ENCODE measurements at places on chromosomes 11 and 22.

DNA sequence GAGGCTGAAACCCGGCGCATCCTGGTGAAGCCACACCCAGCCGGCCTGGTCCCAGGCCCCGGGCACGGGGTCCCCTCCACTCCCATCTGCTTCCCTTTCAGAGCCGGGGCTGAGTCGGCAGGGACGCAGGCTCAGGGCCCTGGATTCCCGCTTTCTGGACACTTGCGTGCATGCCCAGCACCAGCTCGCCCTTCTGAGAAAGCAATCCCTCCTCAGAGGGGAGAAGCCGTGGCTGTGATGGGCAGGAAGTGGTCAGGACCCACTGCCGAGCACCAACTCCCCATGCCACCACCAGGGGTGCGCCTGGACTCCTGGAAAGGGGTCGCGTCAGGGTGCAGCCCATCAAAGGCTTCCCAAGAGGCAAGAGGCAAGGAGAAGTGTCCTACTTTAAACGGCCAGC lies 15.1 kb downstream of the CDKN1C start:
- DNase-seq: no peak

- no peak for DNase-seq
Measured at GRCh38 chr11:1470681-1471611, 15.6 kb downstream of the MOB2 start.

DNA sequence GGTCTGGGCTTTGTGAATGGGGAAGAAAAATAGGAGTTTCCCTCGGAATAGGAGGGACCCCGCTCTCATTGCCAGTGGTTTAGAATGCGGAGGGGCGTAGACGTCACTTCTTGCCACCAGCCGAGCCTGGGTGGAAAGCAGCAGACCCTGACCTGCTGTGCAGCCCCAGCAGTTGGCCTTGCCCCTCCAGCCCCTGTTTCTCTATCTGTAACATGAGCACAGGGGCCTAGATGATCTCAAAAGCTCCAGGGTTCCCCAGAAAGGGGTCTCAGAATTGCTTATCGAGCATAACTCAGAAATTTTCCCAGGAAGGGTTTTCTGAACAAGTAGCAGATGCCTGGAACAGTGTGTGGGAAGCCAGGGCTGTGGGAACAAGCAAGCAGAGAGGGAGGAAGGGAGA lies 43.9 kb downstream of the C11orf91 start:
- no peak for DNase-seq

DNA sequence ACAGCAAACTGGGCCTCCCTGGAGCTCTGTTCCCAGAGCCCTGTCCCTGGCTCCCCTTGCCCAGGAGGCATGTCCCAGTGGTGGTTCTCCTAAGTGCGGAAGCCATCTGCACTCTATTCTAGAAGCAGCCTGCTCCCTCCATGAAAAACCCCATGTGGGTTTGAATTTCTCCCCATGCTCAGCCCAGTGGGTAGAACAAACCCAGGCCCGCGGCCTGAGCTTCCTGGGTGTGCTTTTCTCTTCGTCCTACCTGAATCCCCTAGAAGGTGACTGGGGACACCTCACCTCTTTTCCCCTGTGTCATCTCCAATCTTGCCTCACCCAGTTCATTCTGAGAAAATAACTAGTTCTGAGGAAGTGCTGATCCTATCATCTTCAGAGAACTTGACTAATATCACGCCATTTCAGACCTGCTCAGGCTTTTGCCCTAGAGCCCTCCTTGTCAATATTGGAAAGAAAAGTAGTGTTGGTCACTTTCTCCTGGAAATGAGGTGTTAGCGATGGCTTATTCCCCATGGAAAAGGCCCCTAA lies 15.9 kb downstream of the IL10RA start:
- DNase-seq: no peak

DNA sequence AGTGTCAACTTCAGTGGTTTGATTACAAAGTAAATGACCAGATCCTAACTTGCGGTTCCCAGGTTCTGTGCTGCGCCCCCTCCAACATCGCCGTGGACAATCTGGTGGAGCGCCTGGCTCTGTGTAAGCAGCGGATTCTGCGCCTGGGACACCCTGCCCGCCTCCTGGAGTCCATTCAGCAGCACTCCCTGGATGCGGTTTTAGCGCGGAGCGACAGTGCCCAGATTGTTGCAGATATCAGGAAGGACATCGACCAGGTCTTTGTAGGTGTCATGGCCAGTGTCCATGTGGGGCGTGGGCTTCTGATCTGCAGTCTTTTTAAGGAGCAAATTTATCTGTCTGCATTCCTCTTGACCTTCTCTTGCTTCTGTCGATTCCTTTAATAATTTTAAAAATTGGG lies 11.1 kb downstream of the IGHMBP2 start:
- no peak for DNase-seq

DNA sequence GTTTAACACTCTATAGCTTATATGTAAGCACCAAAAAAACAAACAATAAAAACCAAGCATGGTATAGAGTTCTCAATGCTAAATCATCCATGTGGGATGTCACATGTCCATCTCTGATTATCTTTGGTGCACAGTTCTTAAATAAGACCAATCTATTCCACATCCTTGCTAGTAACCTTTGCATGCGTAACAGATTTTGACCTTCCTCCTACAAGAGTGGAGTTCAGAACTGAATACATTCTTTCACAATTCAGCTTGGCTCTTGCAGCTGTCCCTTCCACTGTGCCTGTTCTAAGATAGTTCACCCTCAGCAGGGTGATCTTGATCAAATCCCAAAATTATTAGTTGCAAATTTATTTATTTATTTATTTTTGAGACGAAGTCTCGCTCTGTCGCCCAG lies 21.1 kb downstream of the PRR14L start:
- no peak for DNase-seq

DNA sequence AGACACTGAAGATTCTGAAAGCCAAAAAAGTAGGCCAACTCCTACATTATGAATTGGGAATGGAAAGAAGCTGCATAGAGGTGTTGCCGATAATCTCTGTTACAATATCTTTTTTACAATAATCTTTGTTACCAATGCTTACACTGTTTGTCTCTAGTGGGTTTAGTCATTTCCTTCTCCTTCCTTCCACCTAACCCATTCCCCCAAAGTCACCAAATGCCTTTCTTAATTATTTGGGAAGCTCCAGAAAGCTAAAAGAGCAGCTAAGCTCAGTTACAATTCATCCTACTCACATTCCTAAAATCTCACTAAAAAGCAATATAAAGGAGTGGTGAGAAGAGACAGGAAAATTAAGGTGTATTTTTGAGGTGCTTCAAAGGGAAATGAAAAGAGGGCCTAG lies 313.7 kb downstream of the SWAP70 start:
- DNase-seq: no peak

DNA sequence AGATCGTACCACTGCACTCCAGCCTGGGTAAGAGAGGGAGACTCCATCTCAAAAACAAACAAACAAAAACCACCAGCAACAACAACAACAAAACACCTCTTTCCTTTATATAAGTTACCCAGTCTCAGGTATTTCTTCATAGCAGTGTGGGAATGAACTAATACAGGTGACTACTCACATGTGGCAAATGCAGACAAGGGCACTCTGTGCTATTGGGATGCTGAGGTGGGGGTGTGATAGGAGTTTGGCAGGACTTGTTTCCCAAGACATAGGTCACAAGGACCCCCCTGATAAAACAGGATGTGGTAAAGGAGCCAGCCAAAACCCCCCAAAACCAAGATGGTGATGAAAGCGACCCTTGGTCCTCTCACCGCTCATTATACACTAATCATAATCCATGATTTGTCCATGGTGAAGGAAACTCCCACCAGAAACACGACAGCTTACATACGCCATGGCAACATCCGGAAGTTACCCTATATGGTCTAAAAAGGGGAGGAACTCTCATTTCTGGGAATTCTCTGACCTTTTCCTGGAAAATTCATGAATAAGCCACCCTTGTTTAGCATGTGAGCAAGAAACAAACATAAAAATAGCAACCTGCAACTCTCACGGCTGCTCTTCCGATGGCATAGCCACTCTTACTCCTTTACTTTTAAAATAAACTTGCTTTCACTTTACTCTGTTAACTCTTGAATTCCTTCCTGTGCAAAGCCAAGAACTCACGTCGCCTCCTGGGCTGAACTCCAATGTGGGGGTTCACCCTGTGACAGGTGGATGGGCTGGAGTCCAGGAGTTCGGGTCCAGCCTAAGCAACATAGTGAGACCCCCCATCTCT lies 18.8 kb upstream of the INCENP start:
- no peak for DNase-seq

- DNase-seq: no peak
Measured at GRCh38 chr11:115724666-115725065, 220.5 kb upstream of the CADM1 start.

DNA sequence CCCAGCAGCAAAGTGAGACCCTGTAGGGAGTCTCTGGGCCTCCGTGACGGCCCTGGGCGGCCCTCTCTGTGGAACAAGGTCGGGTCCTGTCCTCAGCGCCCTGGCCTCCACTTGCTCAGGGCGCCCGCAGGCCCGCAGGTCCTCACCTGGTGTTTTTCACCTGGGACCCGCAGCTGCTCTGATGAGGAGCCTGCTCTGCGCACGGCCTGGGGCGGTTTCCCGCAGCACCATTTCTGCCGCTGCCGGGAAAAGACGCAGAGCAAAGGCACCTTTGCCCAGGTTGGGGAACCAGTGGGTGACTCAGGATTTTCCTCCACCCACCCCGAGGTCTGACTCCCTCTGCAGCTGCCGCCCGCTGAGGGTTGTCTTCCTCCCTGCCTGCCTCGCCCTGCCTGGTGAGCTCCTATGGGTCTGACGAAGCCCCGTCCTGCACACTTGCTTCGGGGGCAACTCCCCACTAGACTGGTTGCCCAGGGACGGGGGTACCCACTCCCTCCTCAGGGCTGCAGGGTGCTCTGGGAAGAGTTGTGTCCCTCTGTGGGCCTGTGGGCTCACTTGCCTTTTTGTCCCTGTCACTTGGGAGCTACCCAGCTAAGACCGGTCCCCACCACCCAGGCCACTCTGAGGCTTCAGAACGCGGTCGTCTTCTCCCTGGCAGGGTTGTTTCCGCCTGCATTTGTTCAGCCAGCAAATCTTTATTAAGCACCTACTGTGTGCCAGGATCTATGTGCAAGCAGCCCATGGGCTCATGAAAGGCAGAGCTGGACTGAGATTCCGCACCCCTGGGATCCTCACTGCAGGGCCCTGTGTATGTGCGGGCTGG lies 89.5 kb downstream of the KCNQ1 start:
- no peak for DNase-seq

DNA sequence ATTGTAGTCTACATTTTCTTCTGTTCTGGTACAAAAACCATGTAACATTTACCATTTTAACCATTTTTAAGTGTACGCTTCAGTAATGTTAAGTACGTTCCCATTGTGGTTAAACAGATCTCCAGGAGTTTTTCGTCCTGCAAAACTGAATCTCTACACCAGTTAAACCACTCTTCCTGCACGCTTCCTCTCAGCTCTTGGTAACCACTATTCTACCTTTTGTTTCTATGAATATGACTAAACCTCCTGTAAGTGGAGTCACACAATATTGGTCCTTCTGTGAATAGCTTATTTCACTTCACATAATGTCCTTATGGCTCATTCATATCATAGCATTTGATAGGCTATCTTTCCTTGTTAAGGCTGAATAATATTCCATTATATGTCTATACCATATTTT lies 7.1 kb upstream of the EXT2 start:
- DNase-seq: no peak

DNA sequence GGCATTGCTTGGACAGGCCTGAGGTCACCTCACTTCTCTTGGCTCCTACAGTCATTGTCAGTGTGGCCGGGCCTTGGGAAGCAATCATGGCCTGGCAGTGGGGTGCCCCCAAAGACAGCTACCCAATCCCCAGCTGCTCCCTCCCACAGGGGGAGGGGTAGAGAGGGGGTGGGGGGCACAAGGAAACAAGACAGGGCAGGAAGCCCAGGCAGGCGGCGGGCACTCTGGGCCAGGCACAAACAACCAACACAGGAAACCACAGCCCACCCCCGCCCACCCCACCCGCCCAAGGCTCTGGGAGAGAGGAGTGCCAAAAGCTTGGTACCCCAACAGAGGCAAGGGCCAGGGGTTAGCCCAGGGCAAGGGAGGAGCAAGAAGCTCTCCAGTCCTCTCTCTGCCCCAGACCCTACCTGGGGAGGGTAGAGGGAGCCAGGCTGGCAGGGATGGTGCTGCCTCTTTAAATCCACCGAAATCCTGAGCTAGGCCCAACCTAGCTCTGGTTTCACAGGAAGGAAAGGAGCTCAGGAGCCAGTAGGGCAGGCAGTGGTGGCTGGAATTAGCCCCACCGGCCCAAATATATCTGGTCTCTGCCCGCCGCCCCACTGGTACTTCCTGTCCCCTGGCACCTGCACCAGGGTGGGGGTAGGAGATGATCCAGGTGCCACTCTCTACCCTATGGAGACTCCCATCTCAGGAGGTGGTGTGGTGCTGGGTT lies 12.2 kb downstream of the BCL9L start:
- peak; percentile 55 for DNase-seq

DNA sequence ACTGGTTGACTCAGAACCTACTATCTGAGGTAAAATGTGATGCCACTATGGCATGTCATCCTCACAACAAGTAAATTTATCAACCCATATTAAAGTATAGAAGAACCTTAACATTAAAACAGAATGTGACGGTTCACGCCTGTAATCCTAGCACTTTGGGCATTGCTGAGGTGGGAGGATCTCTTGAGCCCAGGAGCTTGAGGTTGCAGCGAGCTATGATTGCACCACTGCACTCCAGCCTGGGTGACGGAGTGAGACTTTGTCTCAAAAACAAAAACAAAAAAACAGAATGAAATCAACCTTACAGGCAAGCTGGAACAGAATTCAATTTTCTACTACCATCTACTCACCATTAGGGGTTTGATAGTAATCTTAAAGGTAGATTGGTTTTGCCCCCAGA lies 86.2 kb downstream of the PLEKHA7 start:
- DNase-seq: no peak

DNA sequence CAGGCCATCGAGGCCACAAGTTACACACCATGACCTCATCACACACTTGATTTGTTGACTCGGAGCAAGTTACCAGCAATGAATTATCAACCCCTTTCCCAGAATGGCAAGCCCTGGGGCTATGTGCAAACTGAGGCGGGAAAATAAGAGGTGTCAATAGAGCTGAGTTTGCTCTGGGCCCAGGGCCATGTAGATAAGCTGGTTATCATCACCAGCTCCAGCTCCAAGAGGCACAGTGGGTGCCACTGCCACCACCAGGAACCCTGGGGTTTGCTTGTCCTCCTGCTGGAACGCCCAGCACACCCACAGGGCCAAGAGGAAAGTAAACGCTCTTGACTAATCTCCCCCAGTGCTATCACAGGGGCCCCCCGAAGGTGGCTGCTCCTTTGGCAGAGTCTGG lies 13.0 kb upstream of the VPS37C start:
- DNase-seq: no peak

- no peak for DNase-seq
Measured at GRCh38 chr11:35426351-35426750, 7.0 kb upstream of the SLC1A2 start.

DNA sequence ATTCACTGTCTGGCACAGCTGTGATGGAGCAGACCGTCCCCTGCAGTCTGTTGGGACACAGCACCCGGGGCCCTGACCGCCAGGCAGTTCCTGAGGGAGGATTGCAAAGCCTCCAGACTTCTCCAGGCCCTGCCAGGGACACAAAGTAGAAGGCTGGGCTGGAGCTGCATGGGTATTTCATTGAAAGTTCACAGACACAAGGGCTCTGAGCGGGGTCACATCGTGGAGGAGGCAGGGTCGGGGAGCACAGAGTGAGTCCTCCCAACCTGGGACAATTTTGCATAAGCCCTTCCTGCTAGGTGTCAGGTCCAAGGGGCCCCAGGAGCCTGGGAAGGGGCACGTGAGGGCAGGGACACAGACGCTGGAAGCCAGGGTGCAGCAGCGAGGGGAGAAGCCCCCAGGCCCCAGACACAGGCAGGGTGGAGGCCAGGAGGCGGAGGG lies 15.7 kb downstream of the IFITM10 start:
- no peak for DNase-seq

- no peak for DNase-seq
Measured at GRCh38 chr11:105456950-105457349, 152.9 kb upstream of the GRIA4 start.

- no peak for DNase-seq
Measured at GRCh38 chr11:96172604-96173003, 170.4 kb downstream of the MAML2 start.

Data from amygdala (tissue), 56 donors.